Activated naive CD4-positive, alpha-beta T cell (primary cell): ENCODE measurements at places on chromosomes 2 and 18.

GRCh38 chr2:235000426-235001236 is 48.8 kb downstream of the SH3BP4 start:
- no peak for DNase-seq

DNA sequence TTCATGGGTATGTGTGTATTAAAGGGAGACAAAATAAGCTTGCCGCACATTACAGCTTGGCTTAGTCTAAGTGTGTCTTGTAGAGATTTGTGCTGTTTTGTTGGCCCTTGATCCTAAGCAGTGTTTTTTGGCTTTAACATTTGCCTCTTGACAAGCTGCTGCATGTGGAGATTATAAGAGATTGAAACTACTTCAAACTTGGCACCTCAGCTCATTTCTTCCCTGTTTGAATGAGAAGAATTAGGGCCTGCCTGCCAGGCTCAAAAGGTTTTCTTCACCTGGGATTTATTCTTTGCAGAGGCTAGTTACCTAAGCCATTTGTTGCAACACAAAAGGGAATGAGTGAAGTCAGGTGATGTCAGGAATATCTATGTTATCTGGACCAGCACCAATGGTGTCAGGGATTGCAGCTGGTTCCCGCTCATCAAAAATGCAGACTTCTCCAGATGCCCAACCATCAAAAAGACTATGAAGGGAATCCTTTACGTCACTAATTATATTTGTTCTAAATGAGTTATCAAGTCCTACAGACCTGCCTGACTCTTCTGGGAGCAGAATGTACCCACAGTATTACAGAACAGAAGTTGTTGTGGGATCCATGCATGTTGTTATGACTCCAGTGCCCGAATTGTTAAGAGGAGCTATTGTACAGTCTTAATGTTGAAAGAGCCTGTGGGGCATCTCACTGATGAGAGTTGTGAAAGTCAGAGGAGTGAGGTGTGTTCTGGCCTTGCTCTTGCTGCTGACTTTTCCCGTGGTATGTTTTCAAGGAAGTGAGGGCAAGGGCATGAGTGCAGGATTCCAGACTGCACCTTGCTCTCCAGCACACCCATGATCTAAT is 31.0 kb downstream of the ABCA12 start:
- no peak for DNase-seq

GRCh38 chr2:37842732-37843440 is 82.2 kb upstream of the RMDN2 start:
- DNase-seq, result no peak

- no peak for DNase-seq
These were observed 3.3 kb downstream of the RNF125 start for GRCh38 chr18:32021756-32022564.

GRCh38 chr2:237254911-237255578 is 158.9 kb downstream of the COL6A3 start:
- DNase-seq, result no peak

GRCh38 chr2:178865146-178865936 is 58.1 kb upstream of the TTN start:
- DNase-seq, result no peak

GRCh38 chr2:160506371-160507045 is 12.9 kb upstream of the RBMS1 start:
- no peak for DNase-seq

DNA sequence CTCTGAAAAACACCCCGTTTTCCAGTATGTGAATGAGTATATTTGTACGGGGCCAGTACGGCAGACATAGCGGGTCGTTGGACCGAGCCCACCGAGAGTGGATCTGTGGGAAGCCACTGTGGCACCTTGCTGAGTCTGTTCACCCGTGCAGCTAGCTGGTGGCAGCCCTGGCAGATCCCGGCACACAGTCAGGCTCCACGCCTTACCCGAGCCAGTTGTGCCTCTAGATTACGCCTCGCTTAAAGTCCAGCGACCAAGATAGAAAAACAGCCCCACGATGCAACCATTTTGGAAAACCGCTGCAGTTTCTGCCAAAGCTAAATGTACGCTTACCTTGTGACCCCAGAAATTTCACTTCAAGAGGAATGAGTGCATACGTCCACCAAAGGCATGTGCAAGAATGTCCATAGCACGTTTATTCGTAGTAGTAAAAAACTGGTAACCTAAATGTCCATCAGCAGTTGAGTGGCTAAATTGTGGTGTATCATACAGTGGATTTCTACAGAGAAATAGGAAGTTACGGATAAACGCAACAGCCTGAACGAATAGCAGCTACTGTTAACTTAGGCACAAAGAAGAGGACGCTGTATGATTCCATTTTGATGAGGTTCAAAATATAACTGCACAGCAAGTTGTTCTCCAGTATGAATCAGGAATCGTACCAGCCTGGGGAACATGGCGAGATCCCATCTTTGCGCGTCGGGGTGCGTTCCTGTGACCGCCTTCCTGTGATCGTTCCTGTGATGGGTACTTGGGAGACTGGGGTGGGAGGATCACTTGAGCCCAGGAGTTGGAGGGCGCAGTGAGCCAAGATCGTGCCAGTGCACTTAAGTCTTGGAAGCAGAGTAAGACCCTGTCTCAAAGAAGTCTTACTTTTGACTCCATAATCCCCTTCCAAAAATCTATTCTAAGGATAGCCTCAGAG is 688 bp upstream of the WDR33 start:
- no peak for DNase-seq

- no peak for DNase-seq
These were observed 250.5 kb downstream of the SLC8A1 start for GRCh38 chr2:40201425-40201824.

GRCh38 chr2:112003576-112004252 is 51.4 kb upstream of the TMEM87B start:
- no peak for DNase-seq

DNA sequence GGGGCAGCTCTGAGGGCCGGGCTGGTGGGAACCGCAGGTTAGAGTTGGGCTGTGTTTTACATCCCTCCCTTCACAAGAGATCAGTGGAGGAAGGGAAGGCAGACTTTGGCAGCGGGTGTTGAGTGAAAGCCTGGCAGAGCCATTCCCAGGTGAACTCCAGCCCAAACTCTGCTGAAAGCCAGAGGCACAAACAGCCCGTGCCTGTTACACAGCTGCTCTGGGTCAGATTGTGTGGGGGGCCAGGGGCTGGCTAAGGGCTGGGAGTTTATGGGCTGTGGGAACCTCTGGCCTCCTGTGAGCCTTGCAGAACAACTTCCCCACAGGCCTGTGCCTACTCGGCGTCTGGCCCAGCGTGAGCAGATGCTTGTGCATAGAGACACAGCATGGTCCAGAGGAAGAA is 286.8 kb downstream of the CLIP4 start:
- no peak for DNase-seq

- no peak for DNase-seq
These were observed 98.8 kb upstream of the NCKAP5 start for GRCh38 chr2:133667085-133667484.

DNA sequence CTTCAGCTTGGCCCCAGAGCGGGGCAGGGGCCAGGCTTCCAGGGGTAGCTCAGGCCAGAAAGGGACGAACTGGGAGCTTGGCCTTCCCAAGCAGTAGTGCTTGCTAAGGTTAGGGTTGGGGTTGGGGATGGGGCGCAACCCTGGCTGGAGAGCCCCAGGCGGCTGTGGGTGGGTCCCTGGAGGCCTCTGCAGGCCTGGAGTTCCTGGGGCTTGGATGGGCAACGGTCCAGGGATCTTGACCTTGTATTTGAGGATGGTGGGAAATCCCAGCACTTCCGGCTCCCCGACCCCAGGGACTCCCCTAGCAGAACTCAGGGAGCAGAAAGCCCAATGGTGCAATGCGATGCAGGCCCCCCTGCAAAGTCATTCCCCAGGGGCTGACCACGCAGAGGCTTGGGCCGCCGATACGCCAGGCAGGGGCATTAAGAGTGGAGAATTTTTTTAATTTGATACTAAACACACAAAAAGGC is 12.6 kb upstream of the MLPH start:
- no peak for DNase-seq

DNA sequence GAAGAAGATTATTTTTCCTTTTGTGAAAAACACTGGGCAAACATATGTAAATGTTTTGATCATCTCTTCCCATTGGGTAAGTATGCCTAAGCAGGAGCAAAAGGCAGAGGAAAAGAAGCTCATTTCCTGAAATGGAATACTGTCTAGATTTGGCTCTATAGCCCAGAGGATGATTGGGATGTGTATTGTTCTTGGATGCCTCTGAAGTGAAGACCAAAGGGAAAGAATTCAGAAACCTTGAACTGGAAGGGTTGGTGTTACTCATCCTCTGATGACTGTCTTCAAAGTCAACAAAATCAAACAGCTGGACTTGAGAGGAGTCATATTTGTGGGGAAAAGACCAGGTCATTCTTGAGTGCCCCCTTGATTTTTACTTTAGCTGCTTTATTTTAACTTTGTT is 112.6 kb upstream of the NT5C1B start:
- DNase-seq, result no peak

- no peak for DNase-seq
These were observed 544.4 kb upstream of the TNP1 start for GRCh38 chr2:217404236-217404760.

- no peak for DNase-seq
These were observed 22.8 kb downstream of the NPC1 start for GRCh38 chr18:23563377-23564043.

DNA sequence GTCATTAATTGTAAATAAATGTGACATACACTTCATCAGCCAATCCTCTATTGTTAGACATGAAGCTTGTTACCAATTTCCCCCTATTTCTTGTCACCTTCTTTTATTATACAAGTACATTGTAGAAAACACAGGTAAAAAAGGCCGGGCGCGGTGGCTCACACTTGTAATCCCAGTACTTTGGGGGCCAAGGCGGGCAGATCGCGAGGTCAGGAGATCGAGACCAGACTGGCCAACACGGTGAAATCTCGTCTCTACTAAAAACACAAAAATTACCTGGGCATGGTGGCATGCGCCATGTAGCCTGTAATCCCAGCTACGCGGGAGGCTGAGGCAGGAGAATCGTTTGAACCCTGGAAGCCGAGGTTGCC is 42.7 kb upstream of the UBE2F start:
- DNase-seq, result no peak

DNA sequence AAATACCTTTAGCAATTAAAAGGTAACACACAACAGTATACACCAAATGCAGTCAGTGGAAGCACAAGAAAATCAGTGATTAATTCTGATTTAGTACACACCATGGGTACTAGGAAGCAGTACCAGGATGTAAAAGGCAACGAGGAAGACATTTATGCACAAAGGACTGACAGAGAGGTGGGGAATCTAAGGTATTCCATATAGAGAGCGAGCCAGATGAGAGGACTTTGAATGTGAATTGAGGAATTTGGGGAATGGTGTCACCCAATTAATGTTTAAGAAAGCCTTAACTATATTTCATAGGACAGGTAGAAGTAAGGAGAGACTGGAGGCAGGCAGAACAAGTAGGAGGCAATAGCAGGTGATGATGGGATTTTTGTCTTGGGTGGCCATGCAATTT is 11.7 kb downstream of the CPS1 start:
- no peak for DNase-seq

GRCh38 chr2:79511320-79511951 is 1.4 kb upstream of the CTNNA2 start:
- DNase-seq, result no peak

- DNase-seq, result no peak
These were observed 69.7 kb downstream of the TBC1D8 start for GRCh38 chr2:101081375-101081907.

GRCh38 chr18:34775461-34775860 is 65.4 kb downstream of the DTNA start:
- DNase-seq, result no peak

GRCh38 chr2:61995515-61995914 is 90.0 kb downstream of the COMMD1 start:
- no peak for DNase-seq

DNA sequence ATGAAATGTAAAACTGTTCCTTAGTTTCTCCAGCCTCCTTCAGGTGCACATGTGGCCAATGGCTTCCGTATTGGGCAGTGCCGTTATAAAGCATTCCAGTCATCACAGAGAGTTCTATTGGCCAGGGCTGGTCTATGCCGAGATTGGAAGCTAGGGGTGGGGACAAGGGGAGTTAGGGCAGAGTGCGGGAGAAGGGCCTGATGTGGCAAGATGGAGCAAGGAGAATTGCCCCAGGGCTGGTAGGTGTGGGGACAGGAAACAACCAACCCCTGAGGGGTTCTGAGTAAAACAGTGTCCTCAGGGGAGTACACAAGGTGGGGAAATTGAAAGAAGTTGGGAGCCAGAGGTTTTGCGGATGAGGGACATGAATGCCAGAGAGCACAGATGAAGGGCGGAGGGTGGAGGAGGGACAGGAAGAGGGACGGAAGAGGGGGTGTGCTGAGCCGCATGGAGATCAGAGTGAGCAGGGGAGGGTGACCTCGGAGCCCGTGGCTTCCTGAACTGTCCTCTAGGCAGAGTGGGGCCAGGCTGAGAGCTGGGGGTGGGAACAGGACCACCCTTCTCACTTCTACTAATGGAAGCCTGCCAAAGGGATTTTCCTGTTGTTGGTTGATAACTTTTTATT is 9.1 kb upstream of the ATP6V1C2 start:
- no peak for DNase-seq

DNA sequence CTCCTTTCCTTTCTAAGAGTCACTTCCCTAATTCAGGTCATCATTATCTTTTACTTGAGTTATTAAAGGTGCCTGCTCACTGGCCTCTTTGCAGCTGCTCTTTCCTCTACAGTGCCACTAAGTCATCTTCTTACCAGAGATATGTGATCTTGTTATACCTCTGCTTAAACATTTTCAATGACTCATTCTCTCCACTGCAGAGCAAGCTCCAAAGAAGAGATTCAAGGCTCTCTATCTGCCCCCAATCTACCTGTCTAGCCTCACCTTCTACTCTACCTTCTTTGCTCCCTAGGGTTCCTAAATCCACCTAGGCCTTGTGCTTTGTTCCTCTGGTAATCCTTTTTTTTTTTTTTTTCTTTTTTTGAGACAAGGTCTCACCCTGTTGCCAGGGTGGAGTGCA is 3.1 kb downstream of the ARHGEF33 start:
- DNase-seq, result no peak

DNA sequence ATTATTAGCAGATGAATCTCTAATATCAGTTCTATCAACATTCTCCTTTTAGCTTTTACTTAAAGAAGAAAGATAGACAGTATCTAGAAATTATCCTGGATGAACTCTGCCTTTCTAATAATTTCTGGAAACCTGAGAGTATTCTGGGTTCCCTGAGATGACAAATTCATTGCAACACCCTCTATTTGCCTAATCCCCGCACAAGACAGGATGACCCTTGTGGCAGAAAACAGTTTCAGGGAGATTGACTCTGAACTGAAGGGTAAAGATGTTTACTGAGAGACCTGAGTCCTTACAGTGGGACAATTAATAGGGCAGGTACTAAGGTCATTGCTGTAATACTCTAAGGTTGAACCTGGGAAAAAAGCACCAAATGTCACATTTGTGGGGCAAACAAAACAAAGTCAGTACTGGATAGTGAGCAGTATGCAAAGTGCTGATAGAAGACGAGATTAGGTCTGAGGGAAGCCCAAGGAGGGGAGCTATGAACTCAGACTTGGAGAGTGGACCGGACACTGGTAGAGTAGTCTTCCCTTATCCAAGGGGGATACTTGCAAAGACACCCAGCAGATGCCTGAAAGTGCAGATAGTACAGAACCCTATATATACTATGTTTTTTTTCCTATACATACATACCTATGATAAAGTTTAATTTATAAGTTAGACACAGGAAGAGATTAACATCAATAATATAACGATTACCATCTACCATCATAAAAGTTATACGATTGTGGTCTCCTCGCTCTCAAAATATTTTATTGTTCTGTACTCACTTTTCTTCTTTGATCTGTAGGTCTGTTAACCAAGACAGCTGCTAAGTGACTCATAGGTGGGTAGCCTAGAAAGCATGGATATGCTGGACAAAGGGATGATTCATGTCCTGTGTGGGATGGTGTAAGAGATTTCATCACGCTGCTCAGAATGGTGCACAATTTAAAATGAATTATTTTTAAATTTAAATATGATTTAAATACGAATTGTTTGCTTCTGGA is 148.3 kb upstream of the KLHL14 start:
- DNase-seq, result no peak
